ENCODE measurements at places on chromosomes 2 and 18.

DNA sequence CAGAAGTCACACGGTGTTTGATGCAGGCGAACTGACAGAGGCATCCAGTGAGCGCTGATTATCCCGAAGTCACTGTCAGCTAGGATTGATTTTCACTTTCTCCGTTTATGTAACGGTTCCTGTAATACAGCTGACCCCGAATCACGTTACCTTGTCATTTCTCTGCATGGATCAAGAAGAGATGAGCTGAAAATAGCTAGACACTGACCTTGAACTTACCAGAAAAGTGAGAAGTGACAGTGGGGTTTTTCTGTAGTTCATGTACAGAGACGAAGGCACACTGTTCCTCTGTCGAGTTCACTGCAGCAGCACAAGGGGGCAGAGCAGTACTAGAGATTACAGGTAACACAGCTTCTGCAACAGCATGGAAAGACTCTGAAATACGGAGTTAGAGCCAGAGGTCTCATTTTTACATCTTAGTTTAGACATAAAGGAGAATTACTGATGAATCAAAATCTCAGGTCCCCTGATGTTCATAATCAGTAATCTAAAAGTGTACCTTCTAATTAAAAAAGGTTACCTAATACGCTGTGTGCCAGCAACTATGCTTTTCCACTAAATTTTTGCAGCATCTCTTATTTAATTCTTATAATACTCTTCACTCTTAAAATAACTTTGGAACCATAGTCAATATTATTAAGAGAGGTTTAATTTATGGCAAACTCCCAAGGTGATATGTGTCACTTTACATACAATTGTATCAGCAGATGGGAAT is 33.1 kb downstream of the ARHGAP15 start:
- peak; percentile 33 for DNase-seq

- DNase-seq, result no peak
These were observed 44.1 kb upstream of the GPC1 start for GRCh38 chr2:240391111-240392051.

- no peak for DNase-seq
These were observed 261.2 kb downstream of the LRP1B start for GRCh38 chr2:141869572-141869971.

GRCh38 chr2:160918906-160919503 is 241.2 kb upstream of the TANK start:
- DNase-seq, result no peak

DNA sequence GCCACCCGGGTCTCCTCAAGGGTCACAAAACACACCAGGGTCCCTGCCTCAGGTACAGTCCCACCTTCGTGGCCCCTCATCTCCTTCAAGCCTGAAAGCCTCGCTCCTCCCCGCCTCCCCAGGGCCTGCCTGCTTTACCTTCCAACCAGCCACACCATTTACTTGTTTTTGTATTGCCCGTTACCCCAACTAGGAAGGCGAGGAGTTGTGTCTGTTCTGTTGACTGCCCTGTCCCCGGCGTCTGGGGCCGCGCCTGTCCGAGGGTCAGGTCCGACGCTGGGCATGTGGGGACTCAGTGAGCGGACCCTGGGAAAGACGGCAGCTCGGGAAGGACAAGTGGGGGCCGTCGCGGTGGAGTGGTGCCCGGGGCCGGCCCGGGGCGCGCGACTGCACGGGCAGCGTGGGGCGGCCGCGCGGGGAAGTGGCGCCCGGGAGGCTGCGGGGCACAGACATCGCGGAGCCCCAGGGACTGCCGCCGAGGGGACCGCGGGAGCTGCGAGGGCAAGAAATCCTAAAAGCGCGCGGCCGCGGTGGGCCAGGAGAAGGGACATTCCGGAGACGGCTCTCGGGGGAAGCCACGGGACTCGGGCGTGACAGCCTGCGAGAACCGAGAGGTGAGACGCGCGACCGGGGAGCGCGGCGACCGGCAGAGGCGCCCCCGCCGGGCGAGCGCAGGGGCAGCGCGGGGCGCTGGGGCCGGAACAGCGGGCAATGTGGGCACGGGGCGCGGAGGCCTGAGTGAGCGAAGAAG is 797 bp upstream of the GRHL1 start:
- DNase-seq, result no peak

- no peak for DNase-seq
These were observed 7.9 kb upstream of the RNF152 start for GRCh38 chr18:61900504-61901281.

- DNase-seq, result no peak
These were observed 31.6 kb upstream of the GPR155 start for GRCh38 chr2:174518395-174518794.

DNA sequence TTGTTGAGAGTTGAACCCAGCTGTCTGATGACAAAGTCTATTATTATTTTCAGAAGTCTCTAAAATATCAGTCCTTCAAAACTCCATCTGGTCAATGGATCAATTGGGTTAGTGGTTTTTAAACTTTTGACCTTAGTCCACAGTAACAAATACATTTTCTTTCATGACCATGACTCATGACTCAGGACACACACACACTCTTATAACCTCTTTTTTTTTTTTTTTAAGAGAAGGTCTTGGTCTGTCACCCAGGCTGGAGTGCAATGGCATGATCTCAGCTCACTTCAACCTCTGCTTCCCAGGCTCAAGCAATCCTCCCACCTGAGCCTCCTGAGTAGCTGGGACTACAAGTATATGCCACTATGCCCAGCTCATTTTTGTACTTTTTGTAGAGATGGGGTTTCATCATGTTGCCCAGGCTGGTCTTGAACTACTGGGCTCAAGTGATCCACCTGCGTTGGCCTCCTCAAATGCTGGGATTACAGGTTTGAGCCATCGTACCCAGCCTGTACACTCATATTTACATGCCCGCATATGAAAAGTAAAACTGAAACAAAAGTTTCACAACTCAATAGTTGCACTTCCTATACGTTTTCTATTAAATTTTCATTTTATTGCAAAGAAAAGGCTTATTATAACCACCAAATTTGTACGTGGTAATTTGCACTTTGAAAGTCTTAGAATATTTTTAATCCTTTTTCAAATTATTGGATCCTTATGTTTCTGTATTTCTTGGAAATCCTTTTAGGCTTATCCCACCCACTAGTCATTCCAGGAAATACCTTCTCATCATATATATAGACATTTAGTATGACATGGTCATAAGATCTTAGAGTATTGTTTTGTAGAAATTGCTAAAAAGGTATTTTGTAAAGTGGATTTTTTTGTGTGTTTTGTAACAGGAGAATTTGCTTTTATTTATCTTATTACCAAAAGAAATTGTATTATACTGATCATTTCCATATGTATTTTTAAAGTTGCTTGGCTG is 199.0 kb downstream of the LPIN1 start:
- DNase-seq, result no peak

DNA sequence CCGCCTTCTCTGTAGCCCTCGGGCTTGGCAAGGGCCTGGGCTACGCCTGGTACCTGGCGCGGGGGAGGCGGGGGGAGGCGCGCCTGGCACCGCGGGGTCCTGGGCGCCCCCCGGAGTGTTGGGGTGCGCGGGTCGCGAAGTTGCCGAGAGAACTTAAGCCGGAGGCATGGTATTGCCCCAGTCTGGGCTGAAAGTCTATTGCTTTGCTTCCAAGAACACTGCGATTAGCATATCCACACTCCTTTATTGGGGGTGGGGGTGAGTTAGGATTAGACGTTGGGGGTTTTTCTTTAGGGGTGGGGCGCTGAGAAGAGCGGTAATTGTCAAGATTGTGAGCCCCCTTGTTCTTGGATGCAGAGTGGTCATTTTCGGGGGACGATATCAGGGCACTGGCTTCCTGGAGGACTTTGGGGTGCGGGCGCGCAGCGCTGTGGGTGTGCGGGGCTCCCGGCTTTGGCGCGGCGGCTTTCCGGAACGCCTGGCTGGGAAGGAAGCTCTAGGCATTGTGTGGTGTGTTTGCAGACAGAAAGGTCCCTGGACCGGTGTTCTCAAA is 798 bp downstream of the TANC1 start:
- DNase-seq, result no peak

DNA sequence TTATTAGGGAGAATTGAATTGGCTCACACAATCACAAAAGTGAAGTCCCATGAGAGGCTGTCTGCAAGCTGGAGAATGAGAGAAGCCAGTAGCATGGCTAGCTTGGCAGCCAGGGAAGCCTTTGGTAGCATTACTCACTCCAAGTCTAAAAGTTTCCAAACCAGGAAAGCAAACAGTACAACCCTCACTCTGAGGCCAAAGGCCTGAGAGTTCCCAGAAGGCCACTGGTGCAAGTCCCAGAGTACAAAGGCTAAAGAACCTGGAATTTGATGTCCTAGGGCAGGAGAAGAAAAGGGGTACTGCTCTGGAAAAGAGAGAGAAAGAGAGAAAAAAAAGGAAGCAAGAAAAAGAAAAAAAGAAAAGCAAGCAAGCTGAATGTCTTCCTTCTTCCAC is 318.2 kb downstream of the RND3 start:
- no peak for DNase-seq

DNA sequence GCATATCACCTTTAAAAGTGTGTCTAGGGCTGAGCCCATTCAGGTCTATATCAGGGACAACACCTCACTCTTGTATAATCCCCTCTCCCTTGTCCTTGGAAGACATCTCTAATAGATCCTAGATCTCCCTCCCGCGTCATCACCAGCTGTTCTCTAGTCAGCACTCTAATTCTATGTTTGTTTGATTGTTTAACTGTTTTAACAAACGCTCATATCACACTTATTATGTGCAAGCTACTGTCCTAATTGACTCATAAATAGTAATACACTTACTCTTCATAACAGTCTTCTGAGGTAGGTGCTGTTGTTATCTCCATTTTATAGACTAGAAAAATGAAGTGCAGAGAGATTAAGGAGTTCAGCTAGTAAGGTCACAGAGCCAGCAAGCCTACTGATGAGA is 1.6 kb upstream of the ERMN start:
- DNase-seq, result no peak

- DNase-seq, result no peak
These were observed 13.9 kb upstream of the IL37 start for GRCh38 chr2:112896909-112897623.

GRCh38 chr2:152238016-152238415 is 62.5 kb upstream of the STAM2 start:
- DNase-seq, result no peak

DNA sequence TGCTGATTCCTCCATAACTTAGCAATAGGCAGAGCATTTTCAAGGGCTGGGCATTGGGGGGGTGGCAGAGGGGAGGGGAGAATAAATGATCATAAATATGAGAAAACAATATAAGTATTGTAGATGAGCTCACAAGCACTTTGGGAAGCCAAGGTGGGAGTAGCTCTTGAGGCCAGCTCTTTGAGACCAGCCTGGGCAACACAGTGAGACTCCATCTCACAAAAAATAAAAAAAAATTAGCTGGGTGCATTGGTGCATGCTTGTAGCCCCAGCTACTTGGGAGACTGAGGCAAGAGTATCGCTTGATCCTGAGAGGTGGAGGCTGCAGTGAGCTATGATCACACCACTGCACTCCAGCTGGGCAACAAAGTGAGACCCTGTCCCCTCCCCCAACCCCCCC is 75.9 kb downstream of the MYCN start:
- DNase-seq, result no peak

GRCh38 chr2:41934329-41934958 is 113.4 kb upstream of the PKDCC start:
- DNase-seq, result no peak

- DNase-seq, result no peak
These were observed 1.0 kb downstream of the ZDBF2 start for GRCh38 chr2:206275312-206276055.

DNA sequence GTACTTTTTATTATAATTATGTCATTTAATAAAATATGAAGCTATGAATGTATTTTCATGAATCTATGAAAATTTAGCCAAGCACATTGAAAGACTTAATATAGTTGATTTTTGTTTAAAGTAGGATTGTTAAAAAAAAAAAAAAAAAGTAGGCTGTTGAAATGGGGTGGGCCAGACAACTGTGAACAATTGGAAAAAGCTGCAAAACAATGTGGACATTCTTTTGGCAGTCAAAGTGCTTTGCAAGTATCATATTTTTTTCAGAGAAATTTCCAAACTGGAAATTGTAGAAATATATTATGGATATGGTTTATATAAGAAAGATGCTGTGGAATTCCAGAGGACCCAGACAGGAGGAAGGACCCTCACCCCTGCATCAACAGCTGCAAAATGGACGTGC is 82.1 kb downstream of the ETAA1 start:
- no peak for DNase-seq

DNA sequence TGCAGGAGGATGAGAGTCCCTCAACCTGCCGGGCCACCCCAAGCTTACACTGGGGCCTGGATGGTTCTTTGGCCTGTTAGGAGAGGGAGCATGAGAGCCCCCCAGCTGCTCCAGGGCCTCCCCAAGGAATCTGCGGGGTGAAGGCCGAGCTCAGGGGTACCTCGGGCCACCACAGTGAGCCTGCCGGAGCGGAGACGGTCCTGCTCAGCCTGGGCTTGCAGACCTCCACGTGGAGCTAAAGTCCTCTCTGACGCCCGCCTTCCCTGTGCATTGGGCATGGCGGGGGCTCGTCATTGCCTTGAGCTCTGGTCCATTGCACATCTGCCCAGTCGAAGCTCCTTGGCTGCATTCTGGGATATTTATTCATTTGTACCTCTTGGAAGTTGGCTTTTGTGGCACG is 62.7 kb downstream of the ASB1 start:
- DNase-seq, result no peak

GRCh38 chr2:27427863-27428212 is 593 bp upstream of the NRBP1 start:
- no peak for DNase-seq

- no peak for DNase-seq
These were observed 284.3 kb downstream of the CYP26B1 start for GRCh38 chr2:71863396-71863795.

- no peak for DNase-seq
These were observed 82.5 kb downstream of the CERS6 start for GRCh38 chr2:168538534-168538933.

- DNase-seq, result no peak
These were observed 81.6 kb downstream of the PTGR3 start for GRCh38 chr18:75127143-75128021.

- DNase-seq, result no peak
These were observed 172.5 kb downstream of the AGAP1 start for GRCh38 chr2:235666213-235666781.

DNA sequence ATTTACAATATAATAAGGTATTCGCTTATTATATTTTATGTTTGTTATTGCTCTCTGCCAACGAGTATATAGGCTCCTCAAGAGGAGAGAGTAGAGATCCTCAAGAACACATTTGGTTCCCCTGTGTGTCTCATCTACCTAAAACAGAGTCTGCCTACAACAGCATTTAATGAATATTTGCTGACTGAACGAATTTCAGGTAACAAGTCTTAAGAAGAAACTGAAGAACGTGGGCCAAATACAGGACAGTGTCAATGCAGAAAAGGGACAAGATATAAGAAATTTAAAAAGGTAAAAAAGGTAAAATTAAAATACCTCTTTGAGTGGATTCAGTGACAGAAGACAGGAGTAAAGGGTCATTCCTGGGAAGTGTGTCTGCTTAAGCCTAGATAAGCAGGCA is 129.2 kb downstream of the HNMT start:
- DNase-seq, result no peak

GRCh38 chr18:41096504-41096903 is 858.5 kb upstream of the PIK3C3 start:
- DNase-seq, result no peak

GRCh38 chr2:149894760-149895159 is 307.2 kb upstream of the MMADHC start:
- DNase-seq, result no peak

GRCh38 chr18:40470723-40471122 is 1484.3 kb upstream of the PIK3C3 start:
- DNase-seq, result no peak

GRCh38 chr2:46774499-46775228 is 140.9 kb downstream of the MCFD2 start:
- no peak for DNase-seq

- DNase-seq, result no peak
These were observed 807.8 kb downstream of the TRIB2 start for GRCh38 chr2:13524492-13524891.

GRCh38 chr18:22558945-22559385 is 141.2 kb upstream of the CTAGE1 start:
- no peak for DNase-seq

Measured in stimulated activated CD4-positive, alpha-beta T cell treated with anti-CD3 and anti-CD28 coated beads, Interleukin-1b, Interleukin-23, amount 100 ng/mL, for 4 hours (primary cell).